Activated naive CD8-positive, alpha-beta T cell treated with anti-CD3 and anti-CD28 coated beads, Interleukin-2, amount 50 U/mL, for 24 hours (primary cell): ENCODE measurements at places on chromosomes 3 and 15.

DNA sequence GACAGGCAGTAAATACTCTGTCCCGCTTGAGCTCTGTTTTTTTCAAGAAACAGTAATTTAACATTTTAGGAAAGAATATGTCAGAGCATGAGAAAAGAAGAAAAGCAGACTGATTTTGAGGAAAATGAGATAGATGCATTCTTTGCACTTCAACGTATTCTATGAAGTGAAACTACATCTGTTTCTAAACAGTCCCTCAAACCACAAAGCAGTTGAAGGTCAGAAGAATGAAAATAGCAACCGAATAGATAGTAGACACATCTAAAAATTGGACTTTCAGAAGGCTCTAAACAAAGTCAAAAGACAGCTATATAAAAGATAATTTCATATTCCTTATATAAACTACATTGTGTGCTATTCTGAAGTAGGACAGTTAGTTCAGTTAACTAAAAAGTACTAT lies 172.6 kb upstream of the LRRC3B start:
- DNase-seq, result no peak

DNA sequence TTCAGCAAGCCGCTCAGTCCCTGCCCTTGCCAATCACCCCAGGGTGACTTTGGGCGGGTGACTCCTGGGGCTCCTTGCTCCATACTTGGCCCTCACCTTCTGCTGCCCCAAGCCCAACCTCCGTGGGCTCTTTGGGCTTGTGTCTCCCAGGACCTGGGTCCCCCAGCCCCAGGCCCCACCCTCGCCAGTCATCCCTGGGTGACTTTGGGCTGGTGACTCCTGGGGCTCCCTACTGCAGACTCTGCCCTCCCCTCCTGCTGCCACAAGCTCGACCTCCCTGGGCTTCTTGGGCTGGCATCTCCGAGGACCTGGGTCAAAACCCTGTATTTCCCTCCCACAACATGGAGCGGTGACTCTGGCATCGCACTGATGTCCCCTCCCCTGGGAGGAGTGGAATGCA lies 151.5 kb downstream of the GOLGA6L4 start:
- DNase-seq, result no peak

DNA sequence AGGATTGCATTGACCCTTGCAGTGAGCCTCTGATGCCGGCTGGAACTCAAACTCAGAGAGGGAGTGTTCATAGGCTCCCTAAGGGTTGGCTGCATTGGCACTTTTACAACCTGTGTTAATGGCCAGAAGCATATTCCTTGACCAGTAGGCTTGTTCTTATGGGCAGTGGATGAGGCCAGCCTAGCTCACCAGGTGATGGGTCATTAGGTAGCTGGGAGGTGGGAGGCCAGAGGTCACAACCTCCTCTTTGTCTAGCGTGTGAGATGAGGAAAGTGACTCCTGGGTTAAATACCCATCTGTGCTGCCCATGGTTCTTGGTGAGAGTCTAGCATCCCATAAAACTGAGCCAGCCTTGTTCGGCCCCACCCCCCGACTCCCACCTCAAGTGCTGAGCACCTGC lies 275.7 kb upstream of the CTNNB1 start:
- no peak for DNase-seq

- DNase-seq, result no peak
Observed at GRCh38 chr15:57902155-57902554, 163.4 kb downstream of the ALDH1A2 start.

DNA sequence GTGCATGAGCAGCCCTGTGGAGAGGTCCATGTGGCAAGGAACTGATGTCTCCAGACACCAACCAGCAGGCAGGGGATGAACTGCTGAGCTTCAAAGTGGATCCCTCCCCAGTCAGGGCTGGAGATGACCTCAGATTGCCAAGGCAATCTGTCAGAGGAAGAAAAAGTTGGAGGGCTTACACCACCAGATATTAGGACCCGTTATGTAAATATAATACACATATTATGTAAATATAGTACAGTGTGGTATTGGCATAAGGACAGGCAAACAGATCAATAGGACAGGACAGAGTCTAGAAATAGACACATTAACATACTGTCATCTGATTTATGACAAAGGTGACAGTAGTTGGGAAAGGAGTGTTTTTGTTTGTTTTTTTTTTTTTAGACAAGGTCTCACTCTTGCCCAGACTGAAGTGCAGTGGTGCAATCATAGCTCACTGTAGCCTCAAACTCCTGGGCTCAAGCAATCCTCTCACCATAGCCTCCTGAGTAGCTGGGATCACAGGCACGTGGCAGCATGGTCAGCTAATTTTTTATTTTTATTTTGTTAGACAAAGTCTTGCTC lies 18.0 kb upstream of the RAB7A start:
- no peak for DNase-seq

DNA sequence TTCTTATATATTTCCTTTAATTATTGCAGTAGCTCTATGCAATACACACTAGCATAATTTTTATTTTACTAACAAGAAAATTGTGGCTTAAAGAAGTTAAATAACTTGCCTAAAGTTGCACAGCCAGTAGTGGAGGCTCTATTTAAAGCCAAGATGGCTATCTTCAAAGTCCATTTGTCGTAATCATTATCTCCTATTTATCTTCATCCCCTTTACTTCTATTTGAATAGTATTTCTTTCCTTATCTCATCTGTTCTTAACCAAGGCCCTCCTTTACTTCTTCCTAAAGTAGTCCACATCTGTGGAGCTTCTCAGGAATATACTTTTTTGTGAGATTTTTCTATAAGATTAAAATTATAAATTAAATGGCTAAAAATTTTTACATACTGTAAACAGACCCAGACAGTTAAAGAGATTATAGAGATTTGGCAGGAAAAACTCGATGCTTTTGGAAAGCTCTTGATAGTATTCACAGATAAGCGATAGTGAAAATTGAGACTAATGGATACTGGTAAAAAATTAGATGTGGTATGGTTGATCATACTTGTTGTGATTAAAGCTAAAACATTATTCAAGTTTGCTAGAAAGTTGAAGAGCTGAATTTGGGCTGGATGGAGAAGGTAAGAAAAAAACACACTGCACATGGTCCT lies 129.2 kb downstream of the ZNF609 start:
- no peak for DNase-seq

DNA sequence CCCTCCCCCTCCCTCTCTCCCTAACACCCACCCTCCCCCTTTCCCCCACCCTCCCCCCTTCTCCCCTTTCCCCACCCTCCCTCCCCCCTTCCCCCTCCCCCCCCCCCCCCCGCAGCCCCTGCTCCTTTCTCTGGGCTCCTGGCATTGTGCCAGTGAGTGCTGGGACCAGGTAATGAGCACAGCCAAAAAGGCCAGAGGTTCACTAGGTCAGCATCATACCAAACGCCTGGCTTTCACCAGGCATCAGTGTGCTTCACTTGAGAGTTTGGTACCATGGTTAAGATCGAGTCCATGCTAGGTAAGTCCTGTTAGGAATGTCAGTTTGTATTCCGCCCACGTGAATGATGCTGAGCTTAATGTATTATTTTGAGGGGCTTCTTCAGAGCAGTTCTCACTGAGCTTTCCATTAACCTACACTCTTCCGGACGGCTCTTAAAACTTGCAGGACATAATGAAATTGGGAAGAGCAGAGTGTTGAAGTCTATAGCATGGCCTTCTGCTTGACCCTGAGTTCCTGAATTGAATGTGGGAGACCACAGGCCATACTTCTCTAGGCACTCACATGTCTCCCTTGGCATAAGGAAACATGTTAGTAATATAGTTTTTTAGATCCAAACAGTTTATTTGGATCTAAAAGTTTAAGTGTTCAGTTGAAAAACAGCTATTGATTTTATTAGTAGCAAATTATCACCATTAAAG lies 45.6 kb downstream of the SENP2 start:
- DNase-seq, result no peak

- no peak for DNase-seq
Observed at GRCh38 chr3:37099469-37099868, 74.9 kb downstream of the LRRFIP2 start.

- DNase-seq, result no peak
Observed at GRCh38 chr15:57401546-57401945, 25.2 kb downstream of the CGNL1 start.

DNA sequence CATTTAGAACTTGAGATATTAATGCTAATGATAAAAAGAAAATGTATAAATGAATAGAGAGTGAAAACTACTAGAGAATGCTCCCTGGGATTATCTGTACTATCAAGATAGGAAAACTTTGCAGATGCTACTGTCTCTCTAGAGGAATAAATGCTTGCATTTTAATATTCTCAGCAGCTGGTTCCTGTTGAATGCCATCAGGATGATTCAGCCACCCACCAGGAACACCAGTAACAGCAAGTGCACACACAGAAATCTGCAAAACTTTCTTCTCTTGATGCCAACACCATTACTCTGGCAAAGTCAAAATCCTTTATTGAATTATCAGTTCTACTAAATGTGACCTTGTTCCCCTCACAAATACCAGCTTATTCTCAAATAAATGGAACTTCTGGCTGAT lies 148.4 kb downstream of the TIGIT start:
- DNase-seq, result no peak

DNA sequence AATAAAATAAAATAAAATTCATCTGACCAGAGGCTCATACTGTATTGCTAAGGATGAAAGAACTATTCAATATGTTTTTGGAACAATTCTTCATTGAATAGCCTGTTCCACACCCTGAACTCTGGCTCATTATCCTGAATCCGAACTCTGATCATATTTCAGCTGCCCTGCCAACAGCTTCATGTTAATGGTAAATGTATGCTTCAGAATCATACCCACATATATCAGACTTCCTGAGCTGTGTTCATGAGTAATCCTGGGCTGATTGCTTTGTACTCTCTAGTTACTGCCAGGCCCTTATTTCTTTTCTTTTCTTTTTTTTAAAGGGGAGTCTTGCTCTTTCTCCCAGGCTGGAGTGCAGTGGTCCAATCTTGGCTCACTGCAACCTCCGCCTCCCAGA lies 11.8 kb downstream of the INO80 start:
- no peak for DNase-seq
